Left ventricle myocardium inferior (tissue), 1 donor: ENCODE measurements at places on chromosomes 6 and 20. TPM values are rescaled to one million over a fixed set of nuclear protein-coding genes. Genes with fewer than 3 reads are reported as not detected.

Gene DDO
- total RNA-seq: 37.6 TPM

Gene CSE1L
- 38.2 TPM for total RNA-seq

Gene C6orf163
- 1.6 TPM for total RNA-seq

Gene FAM120B
- 20.1 TPM for total RNA-seq

Gene RHAG
- total RNA-seq: 0.44 TPM

Gene TREML2
- total RNA-seq: not detected

Gene GSTA5
- not detected for total RNA-seq

Gene FAXC
- 0.49 TPM for total RNA-seq

Gene KLC4
- total RNA-seq: 36.1 TPM

Gene CEP43
- 12.3 TPM for total RNA-seq

Gene GNL1
- total RNA-seq: 18.3 TPM

Gene LPIN3
- total RNA-seq: 19.9 TPM

Gene MYLK2
- 0.25 TPM for total RNA-seq

Gene CLIC5
- total RNA-seq: 285 TPM

Gene CD93
- 35.7 TPM for total RNA-seq

Gene DEFB110
- total RNA-seq: not detected

Gene SLC22A1
- total RNA-seq: 0.27 TPM

Gene TBXT
- not detected for total RNA-seq

Gene PDE7B
- total RNA-seq: 12.6 TPM

Gene TCP11
- not detected for total RNA-seq

Gene SRF
- 61.8 TPM for total RNA-seq

Gene KCNQ5
- 0.11 TPM for total RNA-seq

Gene ULBP3
- 0.99 TPM for total RNA-seq

Gene SLC52A3
- total RNA-seq: 2.3 TPM

Gene CFAP61
- 54.8 TPM for total RNA-seq

Gene KCNK16
- total RNA-seq: not detected

Gene TBX18
- 3.5 TPM for total RNA-seq

Gene CALHM5
- 2.1 TPM for total RNA-seq

Gene RIN2
- 48.8 TPM for total RNA-seq

Gene ULBP2
- 0.93 TPM for total RNA-seq

Gene GJA10
- not detected for total RNA-seq

Gene HLA-DMA
- 15.8 TPM for total RNA-seq
